ENCODE measurements at places on chromosomes 4 and X.

GRCh38 chr4:164109503-164109902 is 615.0 kb downstream of the TMA16 start:
- DNase-seq: no peak

DNA sequence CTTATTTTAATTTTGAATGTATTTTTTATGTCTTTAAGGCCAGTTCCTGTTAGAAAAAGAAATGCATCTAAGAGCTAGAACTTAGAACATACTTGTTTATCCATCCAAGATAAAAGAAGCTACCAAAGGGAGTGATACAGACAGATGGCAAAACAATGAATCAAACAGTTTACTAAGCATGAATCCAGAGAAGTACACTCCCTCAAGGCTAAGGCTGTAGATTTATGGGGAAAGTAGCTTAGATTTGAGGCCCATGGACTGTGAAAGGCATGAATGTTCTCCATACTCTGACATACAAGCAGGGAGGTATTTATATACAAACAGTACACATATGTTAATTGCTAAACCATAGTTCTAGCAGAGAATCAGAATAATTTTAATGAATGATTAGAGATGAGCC is 255.3 kb upstream of the NRK start:
- DNase-seq: no peak

DNA sequence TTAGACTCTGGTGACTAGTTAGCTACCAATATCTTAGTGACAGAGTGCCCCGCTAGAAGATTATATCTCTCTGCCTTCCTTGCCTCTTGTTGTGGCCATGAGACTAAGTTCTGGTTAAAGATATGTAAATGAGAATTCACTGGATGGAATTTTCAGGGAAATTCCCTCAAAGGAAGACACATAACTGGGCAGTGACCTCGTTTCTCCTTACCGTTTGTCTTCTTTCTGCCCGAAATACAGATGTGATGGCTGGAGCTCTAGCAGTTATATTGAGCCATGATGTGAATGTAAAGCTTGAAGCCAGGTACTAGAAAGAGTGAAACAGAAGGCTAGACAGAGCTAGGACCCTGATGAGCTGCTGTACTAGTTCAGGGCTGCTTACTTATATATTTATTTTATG is 80.5 kb downstream of the FHDC1 start:
- DNase-seq: no peak

- DNase-seq: no peak
Measured at GRCh38 chr4:101647710-101648034, 142.9 kb upstream of the BANK1 start.

DNA sequence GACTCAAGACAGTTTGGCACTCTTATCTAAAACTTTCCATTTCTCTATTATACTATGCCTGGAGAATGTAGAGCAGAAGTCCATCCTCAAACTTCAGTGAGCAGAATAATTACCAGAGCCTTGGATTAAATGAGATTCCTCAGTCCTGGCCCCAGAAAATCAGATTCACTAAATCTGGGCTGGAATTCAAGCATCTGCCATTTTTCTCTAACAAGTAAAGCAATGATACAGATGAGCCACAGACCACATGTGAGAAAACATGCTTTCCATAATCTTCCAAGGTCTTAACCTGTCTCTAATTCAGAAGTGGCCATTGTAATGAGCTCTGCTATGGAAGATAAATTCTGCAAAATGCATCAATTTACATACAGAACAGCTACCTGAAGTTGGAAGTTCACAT is 25.4 kb downstream of the SOWAHB start:
- no peak for DNase-seq

- no peak for DNase-seq
Measured at GRCh38 chrX:119503484-119503861, 35.2 kb downstream of the SLC25A5 start.

- DNase-seq: no peak
Measured at GRCh38 chr4:56181140-56181953, 205.9 kb downstream of the AASDH start.

- DNase-seq: no peak
Measured at GRCh38 chr4:141331534-141332358, 111.1 kb downstream of the ZNF330 start.

- no peak for DNase-seq
Measured at GRCh38 chrX:153848325-153848724, 18.0 kb upstream of the PDZD4 start.

DNA sequence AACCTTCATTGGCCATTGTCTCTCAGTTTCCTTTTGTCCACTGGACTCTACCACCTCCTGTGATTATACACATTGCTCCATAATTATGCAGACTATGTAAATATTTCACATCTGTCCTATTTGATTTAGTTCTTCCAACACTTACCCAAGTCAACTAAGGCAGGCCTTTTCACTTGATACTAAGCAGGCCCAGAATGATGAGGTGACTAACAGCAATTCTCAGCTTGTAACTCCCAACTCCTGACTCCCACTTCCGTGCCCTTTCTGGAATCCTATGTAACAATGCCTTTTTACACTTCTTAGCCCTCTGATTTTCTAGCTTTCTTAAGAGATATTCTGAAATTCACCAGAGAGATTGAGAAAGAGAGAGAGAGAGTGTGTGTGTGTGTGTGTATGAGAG is 6.6 kb downstream of the PAK3 start:
- DNase-seq: no peak

DNA sequence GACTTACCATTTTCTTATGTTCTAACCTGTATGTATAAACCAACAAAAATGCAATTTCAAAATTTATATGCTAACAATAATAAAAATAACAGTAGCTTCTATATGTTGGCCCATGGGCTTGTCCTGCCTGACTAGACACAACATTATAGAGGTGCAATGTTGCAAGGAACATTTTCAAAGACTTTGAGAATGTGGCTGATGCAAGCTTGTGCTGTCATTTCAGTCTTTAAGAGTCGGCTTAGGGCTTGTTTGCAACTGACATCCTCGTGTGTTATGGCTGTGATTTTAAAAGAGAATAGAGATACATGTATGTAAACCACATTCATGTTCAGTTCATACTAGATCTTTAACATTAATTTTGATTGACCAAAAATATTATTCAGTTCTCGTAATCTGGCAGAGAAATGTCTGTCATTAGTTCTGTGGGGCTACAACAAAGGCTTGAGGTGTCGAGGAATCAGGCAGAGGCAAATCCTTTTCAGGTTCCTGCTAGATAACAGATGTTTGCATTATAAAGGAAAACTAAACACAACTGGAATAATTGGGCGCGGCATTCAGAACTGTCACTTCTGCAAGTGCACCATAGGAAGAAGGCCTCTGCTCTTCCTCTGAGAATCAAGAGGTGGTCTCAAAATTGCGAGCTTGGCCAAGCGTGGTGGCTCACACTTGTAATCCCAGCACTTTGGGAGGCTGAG is 13.1 kb downstream of the TMSB4X start:
- DNase-seq: no peak

- DNase-seq: no peak
Measured at GRCh38 chr4:48403779-48404178, 62.5 kb downstream of the SLAIN2 start.

- no peak for DNase-seq
Measured at GRCh38 chr4:48538358-48538757, 48.3 kb downstream of the ZAR1 start.

DNA sequence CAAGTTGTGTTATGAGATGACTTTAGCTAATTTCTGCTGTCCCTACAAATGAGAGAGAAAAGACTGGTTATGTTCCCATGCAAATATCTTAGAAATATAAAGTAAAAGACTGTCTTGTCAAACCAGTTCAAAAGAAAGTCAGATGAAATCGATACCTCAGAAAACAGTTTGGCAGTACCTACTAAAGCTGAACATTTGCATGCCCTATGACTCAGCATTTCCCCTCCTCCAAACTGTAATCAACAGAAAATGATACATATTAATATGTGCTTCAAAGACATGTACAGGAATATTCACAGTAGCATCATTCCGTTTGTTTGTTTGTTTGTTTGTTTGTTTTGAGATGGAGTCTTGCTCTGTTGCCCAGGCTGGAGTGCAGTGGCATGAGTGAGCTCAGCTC is 90.3 kb downstream of the ARX start:
- DNase-seq: no peak

DNA sequence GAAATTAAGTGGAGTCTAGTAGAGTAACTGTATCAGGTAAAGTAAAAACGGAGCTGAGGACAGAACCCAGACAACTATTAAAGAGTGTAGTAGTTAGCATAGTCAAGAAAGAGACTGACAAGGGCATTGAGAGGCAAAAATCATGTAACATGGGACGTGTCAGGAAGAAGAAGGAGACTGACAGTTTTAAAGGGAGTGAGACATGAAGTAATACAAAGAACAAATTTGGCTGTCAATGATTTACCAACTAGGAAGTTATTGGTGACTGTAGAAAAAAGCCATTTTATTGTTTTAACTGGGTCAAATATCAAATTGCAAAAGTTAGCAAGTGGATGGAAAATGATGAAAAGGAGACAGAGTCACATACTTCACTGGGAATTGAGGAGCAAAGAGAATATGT is 422.3 kb downstream of the MAPK10 start:
- no peak for DNase-seq

- no peak for DNase-seq
Measured at GRCh38 chr4:113884655-113885054, 94.8 kb downstream of the ARSJ start.

DNA sequence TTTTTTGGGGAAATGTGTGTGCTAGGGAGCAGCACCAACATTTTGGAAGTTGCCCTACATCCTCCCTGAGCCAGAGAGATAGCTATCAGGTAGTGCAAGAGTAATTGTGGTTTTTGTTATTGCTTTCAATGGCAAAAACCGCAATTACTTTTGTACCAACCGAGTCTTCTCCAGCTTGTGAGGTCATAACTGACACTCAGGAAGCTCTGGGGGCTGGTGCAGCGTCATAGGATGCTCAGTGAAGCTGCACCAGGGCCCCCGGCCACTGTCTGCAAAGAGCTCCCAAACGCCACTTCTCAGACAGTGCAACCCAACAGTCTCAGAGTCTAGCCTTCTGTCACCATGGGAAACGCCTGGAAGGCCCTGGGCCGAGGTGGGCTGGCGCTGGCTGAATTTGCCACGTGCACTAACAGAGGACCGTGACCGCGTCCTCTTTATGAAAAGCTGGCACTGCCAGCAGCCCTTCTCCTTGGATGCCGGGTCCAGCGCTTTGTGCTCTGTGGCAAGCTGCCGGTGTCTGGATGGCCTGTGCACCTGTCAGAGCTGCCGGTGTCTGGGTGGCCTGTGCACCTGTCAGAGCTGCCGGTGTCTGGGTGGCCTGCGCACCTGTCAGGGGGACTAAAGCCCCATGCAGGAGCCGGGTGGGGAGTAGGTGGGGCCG is 19.4 kb downstream of the SH3TC1 start:
- no peak for DNase-seq

- DNase-seq: no peak
Measured at GRCh38 chr4:145295547-145295946, 115.2 kb upstream of the OTUD4 start.

DNA sequence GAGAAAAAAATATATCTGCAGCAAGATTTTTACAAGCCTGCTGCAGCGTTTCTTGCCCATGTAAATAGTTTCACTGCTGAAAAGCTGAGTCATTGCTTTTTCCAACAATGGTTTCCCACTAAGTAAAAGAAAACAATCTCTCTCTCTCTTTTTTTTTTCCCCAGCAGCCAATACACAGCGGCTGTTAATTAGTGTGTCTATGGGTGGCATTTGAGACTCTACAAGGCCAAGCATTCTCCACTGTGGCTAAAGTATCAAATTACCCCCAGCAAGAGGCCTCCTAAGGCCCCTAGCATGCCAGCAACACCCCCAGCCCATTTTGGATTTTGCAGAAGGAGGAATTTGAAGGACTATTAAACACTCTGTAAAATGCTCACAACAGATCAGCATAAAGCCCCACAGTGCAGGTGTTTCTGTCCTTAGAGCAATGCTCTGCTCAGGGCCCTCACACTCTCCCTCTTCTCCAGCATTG is 837.4 kb downstream of the TRIML1 start:
- DNase-seq: no peak

GRCh38 chr4:3702561-3703221 is 63.5 kb upstream of the ADRA2C start:
- DNase-seq: no peak

DNA sequence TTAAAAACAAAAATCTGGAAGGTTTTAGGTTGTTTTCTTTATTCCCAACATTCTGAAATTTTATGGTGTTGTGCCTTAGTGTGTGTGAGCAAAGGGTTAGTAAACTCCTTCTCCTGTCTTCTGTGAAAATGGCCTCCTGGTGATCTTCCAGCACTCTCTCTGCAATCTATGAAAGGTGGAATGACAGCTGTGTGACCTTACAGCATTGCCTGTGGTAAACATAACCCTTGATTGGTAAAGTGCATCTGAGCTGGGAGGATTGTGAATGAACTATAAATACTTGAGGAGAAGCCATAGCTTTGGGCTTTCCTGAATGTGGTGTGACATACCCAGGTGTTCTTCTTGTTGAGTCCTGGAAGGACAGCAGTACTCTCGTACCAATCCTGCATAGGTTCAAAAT is 10.0 kb downstream of the ART3 start:
- no peak for DNase-seq

DNA sequence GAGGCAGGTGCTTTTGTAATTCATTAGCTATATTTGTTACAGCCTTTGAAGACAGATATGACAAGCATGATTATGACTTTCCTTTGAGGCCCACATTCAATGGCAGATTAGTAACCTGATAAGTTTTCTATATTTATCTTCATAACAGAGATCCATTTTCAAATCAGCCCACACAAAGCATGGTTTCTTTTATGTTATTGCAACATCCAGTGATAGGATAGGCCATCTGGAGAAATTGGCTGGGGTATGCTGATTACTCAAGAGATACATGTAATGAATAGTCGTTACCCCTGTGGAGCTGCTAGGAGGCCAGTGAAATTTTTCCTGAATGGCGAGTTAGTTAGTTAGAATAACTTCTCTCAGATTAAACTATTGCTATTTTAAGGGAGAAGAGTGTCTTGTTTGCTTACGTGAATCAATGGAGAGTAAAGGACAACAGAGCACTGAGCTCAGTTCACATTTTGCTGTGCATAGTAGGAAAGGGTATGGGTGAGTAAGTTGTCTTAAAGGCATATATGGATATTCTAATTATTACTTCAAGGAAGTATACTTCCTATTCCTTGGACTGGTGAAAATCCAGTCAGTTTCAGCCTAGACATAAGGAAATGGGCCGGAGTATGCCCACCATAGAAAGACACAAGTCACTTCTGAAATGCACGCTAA is 79.2 kb upstream of the DKK2 start:
- no peak for DNase-seq
